ENCODE measurements at places on chromosomes 2 and 18.

DNA sequence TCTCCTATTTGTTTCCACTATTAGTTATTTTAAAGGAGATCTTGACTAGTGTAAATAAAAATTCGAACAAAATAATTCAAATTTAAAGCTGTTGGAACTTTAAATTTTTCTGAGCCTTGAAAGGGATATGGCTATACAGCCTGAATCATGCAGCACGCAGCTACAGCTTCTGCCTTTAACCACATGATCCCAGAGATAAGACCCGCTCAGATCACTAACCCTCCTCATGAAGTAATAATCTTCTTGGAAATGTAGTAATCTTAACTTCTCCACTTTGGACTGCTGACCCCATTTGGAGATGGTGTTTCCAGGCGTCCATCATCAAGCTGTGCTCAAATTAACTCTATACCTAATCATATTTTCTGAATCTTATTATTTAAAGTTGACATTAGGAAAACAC is 336.6 kb downstream of the DSC3 start:
- no peak overlapping the region for H3K4me3 ChIP-seq
- no peaks in the 10 kb centered on the region for H3K27me3 ChIP-seq
- no peak for DNase-seq
- H3K4me1 ChIP-seq: no peaks in the 10 kb centered on the region
- H3K27ac ChIP-seq: no peak overlapping the region

GRCh38 chr2:12106440-12107080 is 360.1 kb downstream of the LPIN1 start:
- H3K27me3 ChIP-seq: no peaks in the 10 kb centered on the region
- DNase-seq: peak; percentile 49

DNA sequence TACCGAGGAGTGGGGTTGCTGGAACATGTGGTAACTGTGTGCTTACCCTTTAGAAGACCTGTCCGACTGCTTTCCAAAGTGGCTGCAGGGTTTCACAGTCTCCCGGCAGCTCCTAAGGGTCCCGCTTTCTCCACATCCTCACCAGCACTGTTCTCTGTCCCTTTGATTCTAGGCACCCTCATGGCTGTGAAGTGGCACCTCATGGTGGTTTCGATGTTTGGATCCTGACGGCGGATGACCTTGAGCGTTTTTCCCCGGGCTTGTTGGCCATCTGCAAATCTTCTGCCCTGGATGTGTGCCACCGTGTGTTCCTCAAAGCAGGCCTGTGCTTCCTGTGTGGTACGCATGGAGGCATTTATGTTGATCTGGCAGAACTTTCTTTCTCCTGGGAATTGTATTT is 292.5 kb upstream of the HDAC4 start:
- no peaks in the 10 kb centered on the region for H3K27me3 ChIP-seq
- no peak for DNase-seq
- no peak overlapping the region for H3K27ac ChIP-seq
- H3K4me1 ChIP-seq: no peaks in the 10 kb centered on the region

DNA sequence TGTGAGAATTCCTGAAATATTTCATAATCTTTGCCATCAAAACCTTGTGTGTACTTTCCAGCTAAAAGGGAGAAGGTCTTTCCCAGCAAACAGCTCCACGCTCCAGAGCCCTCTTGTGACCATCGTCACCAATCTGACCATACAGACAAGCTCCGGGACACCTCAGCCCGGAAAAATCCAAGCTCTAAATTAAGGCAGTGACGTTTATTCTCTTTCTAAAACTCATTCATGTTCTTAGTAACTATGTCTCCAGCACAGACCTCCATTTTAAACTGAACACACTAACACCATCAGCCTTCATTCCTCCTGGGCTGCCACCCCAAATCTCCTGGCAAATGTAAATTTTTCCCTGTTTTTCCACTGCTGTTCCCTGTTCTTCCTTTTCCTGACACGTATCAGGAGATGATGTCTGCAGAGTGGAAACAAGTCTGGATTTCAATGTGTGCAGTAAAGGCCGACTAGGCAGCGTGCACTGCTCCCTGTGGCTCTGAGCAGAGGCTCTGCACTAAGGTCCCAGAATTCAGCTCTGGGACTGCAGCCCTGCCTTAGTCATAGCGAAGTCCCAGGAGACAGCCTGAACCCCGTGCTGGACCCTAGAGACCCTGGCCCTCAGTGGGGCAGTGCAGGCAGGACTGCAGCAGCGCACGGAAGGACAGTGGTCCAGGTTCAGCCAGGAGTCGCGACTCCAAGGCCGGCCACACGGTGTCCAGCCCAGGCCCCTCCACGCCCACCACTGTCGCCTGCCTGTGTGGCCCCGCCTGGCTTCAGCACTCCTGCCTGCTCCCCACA is 452.5 kb upstream of the SALL3 start:
- H3K27me3 ChIP-seq: no peaks in the 10 kb centered on the region
- no peaks in the 10 kb centered on the region for H3K4me1 ChIP-seq
- no peaks in the 10 kb centered on the region for H3K36me3 ChIP-seq
- H3K4me3 ChIP-seq: no peak overlapping the region
- DNase-seq: no peak
- H3K27ac ChIP-seq: no peak overlapping the region

- no peaks in the 10 kb centered on the region for H3K4me1 ChIP-seq
- H3K36me3 ChIP-seq: no peaks in the 10 kb centered on the region
- no peak overlapping the region for H3K27ac ChIP-seq
- H3K27me3 ChIP-seq: no peaks in the 10 kb centered on the region
- no peak for DNase-seq
- no peak overlapping the region for H3K4me3 ChIP-seq
Observed at GRCh38 chr18:59629894-59630293, 67.3 kb downstream of the CCBE1 start.

DNA sequence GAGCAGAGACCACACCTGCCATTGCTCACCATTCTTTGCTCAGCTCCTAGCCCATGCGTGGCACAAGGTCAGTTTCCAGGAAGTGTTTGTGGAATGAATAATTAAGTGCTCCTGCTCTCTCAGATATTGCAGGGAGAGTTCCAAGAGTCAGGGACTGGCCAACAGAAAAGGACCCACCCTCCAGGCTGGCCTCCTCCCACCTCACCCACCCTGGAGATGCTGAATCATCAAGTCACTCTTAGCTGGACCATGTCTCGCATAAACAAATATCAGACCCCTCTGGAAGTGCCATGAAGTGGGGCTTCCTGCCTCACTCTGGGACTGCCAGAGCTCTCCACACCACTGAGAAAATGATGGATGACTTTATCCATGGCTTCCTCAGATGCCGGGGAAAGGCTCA is 256.0 kb downstream of the TNS1 start:
- H3K4me3 ChIP-seq: no peak overlapping the region
- DNase-seq: no peak
- H3K27me3 ChIP-seq: no peaks in the 10 kb centered on the region
- no peaks in the 10 kb centered on the region for H3K36me3 ChIP-seq
- H3K27ac ChIP-seq: no peak overlapping the region
- H3K4me1 ChIP-seq: no peaks in the 10 kb centered on the region
